ENCODE measurements at places on chromosomes 2 and 18.
A peak's percentile ranks its signal among the peaks of the same experiment; 100 is the strongest.

GRCh38 chr2:224837558-224837957 is 121.4 kb upstream of the CCDC195 start:
- DNase-seq: peak; percentile 92

DNA sequence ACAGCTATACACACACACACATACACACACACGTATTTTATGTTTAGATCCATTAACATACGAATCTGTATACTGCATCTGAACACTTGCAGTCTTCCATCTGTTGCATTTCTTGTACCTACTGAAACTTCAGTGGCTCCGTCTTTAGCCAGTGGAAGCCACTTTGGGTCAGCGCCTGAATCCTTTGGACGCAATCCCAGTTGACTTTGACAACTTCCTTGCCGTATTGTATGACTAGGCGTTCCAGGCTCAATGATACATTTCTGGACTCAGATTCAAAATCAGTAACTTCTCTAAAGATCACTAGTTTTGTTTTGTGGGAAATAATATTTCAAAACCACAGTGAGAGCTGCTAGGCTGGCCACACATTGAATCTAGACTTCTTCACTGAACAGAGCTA is 101.5 kb upstream of the GPC1 start:
- no peak for DNase-seq

GRCh38 chr2:137892739-137893138 is 71.5 kb upstream of the HNMT start:
- DNase-seq: no peak

DNA sequence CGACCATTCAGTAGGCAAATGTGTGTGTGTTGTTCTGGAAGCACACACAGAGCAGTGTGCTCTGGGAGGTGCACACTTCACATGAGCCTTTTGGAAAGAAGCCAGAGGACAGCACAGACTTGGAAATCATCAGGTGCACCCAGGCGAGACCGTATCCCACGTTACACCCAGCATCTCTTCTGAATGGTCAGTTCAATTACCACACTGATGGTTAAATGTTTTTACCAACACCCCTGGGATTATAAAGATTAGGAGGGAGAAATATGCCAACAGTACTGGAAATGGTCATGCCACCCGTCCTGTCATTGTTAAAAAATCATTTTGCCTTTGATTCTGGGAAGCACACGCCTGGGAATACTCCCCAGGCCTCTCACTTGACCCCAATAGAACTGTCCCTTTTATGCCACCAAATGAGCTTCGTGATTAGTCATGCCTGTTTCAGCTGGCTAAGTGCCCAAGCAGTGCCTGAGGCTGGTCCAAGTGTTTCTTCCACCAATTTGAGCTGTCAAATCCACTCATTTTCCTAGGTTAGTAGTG is 183.7 kb downstream of the NRP2 start:
- DNase-seq: peak; percentile 87

DNA sequence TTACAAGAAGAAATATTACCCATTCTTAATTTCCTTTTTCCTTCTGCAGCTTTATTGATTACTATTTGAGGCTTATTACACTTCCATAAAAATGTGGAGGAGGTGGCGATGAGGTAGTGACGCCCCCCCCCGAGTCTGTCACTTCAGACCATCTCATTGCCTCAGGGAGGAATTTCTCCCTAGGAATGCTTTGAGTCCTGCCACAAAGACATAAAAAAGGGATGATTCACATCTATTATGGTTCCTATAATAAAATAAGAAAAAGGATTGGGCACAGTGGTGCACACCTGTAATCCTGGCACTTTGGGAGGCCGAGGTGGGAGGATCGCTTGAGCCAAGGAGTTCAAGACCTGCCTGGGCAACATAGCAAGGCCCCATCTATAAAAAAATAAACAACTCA is 93.7 kb downstream of the AOX1 start:
- peak; percentile 21 for DNase-seq

DNA sequence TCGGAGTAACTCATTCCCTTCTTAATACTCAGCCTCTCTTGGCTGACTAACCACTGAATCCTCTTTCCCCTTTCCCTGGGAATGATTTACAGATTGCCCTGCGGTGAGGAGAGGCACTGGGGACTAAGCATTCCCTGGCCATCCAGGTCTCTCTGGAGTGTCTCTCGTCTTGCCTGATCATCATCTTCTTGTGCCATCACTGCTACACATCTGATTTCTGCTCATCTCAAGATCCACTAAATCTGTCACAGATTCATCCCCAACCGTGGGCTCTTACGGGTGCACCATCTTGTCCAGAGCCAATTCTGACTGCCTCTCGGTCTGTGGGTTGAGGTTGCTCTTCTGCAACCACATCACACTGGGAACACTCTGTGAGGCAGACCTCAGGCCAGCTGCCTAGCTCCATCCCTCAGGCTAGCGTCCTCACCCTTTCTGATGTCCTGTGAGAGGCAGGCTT is 12.0 kb downstream of the SFTPB start:
- DNase-seq: peak; percentile 24

GRCh38 chr2:164917296-164917903 is 37.9 kb downstream of the SLC38A11 start:
- DNase-seq: peak; percentile 6

DNA sequence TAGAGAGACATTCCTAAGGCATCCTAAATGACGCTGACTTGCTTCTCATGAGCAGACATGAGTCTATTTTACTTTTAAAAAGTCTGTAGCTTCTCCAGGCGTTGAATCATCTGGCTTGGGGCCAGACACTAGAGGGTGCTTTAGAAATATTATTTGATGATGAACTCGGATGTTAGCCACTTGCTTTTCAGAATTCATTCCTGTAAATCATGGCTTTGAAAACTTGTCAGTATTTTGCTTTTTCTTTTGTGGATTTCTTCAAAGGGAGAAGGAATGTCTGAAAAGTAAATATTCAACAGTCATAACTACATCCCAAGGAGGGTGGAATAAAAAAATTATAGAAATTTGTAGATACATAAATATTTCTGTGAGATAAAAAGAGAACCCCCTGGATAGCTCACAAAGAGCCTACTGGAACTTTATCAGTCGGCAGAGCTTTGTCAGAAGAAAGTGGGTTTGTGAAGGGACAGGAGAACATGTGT is 370.8 kb downstream of the OSR1 start:
- peak; percentile 93 for DNase-seq
